ENCODE measurements at places on chromosomes 13 and 19.
A peak's percentile ranks its signal among the peaks of the same experiment; 100 is the strongest.

DNA sequence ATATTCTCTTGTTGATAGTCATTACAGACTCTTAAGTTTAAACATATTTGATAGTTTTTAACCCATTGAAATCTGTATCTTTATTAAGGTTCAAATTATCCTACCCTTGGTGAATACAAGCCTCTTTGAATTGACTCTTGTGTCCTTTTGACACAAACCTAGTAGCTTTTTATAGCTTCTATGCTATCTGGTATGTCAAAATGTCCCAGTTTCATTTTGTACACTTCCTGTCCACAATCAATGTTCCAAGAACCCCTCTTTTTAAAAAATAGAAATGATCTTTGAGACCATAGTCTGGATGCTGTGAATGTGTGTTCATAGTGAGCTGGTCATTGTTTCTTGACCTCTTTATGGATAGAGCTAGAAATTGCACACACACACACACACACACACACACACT is 39.2 kb upstream of the FGF14 start:
- no peak for DNase-seq

DNA sequence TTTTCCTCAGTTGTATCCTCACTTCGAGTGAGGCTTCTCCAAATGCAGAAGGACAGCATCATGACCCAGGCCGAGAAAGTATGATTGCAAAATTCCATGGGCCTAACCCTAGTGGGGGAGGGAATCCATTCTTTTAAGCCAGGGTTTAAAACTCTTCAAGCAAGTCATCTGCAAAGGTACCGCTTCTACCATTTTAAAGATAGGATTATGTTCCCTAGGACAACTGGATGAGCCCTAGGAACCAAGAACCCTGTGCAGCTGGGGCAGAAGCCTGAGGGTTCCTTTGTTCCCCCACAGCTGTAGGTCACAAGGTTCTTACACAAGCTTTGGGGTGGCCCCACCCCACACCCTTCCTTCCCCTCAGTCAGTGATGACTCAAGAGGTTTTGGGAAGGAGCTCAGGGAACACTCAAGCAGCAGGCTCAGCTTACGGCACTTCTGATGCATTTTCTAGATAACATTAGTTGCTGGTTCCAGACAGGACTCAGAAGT is 13.5 kb downstream of the ARL11 start:
- peak; percentile 22 for DNase-seq

GRCh38 chr13:93066187-93066586 is 160.4 kb upstream of the GPC6 start:
- DNase-seq = peak; percentile 4

DNA sequence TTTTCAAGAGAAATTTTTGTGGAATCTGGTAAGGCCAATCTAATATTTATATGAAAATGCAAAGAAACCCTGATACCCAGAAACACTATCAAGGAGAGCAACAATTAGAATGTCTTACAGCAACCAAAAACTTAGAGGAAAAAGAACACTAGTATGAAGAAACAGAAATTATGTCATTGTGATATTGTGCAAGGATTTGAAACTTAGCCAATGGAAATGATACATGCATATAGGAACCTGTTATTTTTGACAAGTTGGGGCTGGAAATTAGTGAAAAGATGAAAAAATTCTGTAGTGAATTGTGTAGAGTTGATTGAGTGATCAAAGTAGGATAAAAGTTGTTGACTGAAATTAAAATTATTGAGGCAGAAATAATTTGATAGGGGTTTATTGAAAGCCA is 792.6 kb upstream of the SLITRK6 start:
- no peak for DNase-seq

DNA sequence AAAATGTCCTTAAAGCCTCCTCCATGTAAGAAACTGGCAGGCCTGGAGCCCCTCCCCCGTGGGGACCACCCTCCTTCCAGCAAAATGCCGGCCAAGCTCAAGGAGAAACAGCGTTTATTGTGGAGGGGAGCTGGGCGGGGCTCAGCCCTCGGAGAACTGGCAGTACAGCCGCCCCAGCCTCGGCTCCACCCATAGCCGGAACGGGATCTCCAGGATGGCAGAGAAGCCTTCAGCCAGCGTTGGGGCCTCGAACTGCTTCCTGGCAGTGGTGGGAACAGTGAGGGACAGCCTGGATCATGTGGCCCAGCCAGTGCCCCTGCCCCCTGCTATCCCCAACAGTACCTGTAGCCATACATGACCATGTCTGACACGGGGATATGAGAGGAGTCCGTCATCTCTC is 6.3 kb downstream of the PNKP start:
- DNase-seq = no peak

- peak; percentile 8 for DNase-seq
Observed at GRCh38 chr19:51514866-51515481, 13.4 kb upstream of the SIGLEC12 start.

- no peak for DNase-seq
Observed at GRCh38 chr13:74597526-74597925, 463.3 kb upstream of the KLF12 start.

DNA sequence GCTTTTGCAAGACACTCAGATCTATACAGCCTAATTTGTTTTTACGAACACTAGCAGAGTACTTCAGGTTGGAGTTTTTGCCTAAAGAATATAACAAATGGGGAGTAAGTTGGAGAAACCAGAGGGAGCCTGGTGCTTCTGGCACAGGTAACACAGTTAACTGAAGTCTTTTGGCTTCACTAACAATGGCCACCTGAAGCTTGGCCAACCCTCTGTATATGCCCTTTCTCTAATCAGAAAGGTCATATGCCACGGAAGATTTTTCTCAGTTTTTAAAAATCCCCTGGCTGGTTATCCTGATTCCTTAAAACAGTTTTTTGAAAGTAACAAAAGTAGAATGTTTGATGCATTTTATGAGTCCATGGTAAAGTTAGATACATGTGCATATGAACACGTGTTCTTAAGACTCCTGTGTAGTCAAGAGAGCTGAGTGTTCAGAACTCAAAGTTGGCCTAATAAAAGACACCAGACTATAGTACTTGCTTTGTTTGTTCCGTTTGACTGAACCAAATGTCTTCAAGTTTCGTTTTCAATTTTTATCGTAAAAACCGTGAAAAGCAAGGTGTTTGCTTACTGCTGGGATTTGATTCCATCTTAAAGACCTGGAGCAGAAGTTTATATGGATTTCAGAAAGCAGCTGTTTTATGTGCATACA is 137.5 kb downstream of the KCNRG start:
- no peak for DNase-seq

DNA sequence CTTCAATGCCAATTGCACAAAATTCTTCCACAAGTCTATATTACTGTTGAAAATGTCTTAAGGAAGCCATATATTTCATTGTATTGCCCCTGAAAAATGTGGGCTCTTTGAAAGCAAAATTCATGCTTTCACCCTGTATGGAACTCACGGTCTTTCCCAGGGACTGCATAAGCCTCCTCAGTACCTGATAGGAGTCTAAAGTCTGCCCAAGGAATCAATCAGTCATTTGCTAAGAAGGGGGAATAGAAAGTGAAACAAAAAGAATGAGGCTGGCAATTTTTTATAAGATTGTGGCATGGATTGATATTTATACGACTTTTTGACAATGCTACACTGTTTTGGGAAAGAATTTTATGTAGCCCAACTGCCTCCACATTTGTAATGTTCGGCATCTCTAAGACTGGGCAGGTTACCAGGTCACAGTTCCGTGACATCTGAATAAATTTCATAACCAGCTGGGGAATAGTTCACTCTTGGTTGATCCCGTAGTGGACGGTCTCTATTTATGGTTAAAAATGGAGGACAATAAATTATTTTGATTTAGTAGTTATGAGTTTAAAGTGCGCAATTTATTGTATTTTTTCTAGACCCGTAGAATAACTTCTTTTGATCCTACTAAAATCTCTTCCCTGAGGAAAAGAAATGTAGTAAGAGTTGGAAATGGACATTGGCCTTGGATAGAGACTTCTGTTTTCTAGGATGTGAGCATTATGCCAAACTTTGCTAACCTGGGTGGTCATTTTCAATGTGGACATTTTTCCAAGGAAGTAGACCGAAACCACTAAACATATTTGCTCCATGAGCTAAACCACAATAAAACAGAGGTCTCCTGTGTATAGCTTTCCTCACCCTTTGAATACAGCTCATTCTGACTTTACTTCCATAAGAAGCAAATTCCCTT is 1585.4 kb downstream of the EFNB2 start:
- no peak for DNase-seq

DNA sequence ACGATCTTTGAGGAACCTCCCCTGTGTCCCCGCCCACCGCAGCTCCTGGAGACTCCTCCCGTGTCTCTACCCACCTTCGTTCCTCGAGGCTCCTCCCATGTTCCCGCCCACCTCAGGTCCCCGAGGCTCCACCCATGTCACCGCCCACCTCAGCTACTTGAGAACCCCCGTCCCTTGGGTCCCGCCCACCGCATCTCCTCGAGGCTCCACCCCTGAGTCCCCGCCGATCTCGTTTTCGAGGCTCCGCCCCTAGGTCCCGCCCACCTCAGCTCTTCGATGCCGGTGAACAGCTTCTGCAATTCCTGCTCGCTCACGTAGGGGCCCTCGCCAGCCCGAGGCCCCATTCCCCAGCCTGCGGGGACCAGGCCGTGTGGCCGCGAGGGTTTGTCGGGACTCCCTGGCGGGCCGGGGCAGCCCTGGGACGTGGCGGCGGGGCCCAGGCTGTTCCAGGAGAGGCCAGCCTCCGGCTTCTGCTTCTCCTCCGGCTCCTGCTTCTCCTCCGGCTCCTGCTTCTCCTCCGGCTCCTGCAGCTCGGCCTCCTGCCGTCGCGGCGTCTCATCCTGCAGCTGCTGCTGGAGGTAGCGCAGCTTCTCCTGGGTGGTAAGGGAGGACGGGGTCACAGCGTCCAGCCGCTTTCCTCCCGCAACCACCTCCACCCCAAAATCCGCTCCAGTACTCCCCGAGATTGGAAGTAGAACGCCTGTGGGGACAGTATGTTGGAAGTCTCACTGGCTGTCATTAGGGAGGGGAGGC is 16.7 kb downstream of the TSKS start:
- DNase-seq = no peak

DNA sequence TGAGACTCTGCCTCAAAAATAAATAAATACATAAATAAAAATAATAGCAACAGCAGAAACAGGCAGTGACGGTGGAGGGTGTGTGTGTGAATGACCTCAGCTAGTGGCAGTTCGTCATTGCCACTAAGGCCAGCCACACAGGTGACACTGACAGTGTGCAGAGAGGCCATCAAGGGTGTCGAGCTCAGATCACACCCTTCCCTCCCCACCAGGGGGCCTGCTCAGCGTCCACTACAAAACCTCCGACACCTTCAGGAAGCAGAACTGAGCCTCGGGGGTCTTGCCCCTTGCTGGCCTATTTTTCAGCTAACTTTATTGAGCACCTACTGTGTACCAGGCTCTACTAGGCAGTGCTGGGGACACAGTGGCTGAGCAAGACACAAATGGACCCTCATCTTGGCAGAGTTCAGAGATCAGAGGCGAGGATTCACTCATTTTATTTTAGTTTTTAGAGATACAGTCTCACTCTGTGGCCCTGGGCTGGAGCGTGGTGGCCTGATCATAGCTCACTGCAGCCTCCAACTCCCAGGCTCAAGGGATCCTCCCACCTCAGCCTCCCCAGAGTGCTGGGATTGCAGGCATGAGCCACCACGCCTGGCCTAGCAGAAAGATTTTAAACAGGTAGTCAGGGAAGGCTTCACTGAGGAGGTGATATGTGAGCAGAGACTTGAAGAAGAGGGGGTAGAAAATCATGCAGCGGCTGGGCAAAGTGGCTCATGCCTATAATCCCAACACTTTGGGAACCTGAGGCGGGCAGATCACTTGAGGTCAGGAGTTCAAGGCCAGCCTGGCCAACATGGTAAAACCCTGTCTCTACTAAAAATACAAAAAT is 30.3 kb upstream of the SEMA6B start:
- no peak for DNase-seq

- DNase-seq = no peak
Observed at GRCh38 chr13:35342440-35342839, 134.0 kb downstream of the MAB21L1 start.

DNA sequence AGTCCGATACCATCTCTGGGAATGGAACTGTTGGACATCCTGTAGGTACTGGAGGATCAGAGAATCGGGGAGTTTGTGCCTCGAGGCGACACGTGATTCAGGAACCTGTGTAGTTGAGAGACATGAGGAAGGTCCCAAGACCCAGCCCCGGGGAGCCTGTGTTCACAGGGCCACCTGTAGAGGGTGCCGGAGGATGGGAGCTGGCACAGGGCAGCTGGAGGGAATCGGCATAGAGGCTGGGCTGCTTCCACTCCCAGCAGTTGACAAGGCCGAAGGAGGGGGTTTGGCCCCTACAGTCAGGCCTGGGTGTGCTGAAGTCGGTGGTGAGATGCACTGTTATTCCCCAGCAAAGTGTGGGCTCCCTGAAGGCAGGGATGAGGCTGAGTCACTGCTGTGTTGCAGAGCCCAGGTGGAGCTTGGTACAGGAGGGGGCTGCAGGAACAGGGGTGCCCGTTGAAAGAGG is 2.5 kb upstream of the ISYNA1 start:
- no peak for DNase-seq

- no peak for DNase-seq
Observed at GRCh38 chr13:33355201-33355895, 69.8 kb upstream of the STARD13 start.

DNA sequence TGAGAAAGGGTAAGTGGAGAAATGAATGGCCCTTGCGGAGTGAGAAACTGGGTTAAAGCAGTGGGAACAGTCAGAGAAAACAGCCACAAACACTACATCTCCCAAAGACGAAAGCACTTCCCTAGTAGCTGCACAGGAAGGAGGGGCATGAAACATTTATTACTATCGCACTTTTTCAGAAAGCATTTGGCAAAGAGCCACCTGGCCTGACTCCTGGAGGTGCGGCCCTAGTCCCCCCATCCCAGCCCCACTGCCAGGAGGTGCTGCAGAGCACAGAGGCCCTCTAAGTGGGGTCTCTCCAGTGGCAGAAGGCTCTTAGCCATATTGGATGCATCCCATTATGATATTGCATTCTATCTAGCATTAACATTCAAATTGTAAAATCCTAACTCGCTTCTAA is 55.8 kb downstream of the MTMR6 start:
- no peak for DNase-seq

GRCh38 chr13:86429756-86430155 is 630.5 kb upstream of the SLITRK6 start:
- DNase-seq = no peak

DNA sequence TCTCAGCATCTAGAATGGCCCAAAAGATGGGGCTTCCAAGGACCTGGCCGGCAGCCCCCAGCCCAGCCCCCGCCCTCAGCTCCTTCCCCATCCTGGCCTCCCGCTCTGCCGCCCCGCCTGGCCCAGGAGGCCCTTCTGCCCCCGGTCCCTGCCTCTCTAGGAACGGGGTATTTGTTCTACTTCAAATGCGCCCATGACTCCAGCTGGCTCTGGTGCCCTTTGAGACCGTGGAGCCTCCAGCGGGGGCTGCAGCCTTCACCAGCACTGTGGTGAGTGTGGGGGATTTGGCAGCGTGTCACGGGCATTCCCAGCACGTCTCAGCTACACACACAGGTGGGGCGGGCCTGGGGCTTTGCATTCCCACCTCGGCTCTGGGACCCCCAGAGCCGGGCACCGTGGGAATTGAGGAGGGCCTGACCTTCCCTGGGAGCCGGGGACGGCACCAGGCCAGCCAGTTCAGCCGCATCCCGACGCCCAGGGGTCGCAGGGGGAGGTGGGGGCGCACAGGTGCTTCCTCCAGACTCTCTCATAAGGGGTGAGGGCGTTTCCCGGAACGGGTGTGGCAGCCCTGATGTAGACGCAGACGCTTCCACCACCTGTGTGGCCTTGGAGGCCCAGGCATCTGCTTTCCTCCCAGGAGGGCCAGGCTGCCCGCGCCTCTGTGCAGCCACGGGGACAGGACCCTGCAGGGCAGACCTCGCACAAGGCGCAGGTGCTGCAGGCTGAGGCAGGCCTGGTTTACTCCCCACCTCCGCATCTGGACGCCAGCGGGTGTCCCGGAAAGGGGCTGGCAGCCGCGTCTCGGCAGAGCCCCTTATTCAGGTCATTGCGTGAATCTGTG is 947 bp downstream of the ATP4B start:
- no peak for DNase-seq

All from HS-27A (cell line).